ENCODE measurements at places on chromosomes 6 and 20. TPM values are rescaled to one million over a fixed set of nuclear protein-coding genes. Genes with fewer than 3 reads are reported as not detected.

The MEP1A gene
- not detected for total RNA-seq

The OPN5 gene
- total RNA-seq = not detected

The EFCAB8 gene
- 0.22 TPM for total RNA-seq

The CD83 gene
- 1.4 TPM for total RNA-seq

The GRM1 gene
- total RNA-seq = 0.26 TPM

The TREM1 gene
- total RNA-seq = 0.65 TPM

The HUS1B gene
- total RNA-seq = 1.0 TPM

The OOEP gene
- 0.43 TPM for total RNA-seq
